ENCODE measurements at places on chromosomes 6 and 20.

GRCh38 chr6:3312604-3313231, 54.0 kb downstream of the PSMG4 start:
- DNase-seq = no peak

GRCh38 chr20:18541741-18542140, 25.5 kb upstream of the SMIM26 start:
- no peak for DNase-seq

- DNase-seq = no peak
These were observed 105.9 kb downstream of the CDKAL1 start for GRCh38 chr6:20640181-20640580.

DNA sequence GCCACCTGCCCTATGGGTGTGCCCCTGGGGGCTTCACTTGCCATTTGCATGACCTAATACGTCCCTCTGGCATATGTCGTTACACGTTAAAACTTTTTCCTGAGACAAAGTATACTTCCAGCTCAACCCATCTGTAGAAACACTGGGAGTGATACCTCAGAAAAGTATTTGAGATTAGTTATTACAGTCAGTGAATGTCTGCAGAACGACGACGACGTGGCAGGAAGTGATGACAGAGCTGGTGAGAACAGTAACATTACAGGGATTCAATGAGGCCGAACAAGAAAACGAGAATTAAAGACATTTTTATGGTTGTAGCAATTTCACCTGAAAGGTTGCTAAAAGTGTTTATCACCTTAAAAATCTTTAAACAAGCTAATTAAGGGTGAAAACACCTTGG, 40.2 kb downstream of the SASH1 start:
- DNase-seq = no peak

DNA sequence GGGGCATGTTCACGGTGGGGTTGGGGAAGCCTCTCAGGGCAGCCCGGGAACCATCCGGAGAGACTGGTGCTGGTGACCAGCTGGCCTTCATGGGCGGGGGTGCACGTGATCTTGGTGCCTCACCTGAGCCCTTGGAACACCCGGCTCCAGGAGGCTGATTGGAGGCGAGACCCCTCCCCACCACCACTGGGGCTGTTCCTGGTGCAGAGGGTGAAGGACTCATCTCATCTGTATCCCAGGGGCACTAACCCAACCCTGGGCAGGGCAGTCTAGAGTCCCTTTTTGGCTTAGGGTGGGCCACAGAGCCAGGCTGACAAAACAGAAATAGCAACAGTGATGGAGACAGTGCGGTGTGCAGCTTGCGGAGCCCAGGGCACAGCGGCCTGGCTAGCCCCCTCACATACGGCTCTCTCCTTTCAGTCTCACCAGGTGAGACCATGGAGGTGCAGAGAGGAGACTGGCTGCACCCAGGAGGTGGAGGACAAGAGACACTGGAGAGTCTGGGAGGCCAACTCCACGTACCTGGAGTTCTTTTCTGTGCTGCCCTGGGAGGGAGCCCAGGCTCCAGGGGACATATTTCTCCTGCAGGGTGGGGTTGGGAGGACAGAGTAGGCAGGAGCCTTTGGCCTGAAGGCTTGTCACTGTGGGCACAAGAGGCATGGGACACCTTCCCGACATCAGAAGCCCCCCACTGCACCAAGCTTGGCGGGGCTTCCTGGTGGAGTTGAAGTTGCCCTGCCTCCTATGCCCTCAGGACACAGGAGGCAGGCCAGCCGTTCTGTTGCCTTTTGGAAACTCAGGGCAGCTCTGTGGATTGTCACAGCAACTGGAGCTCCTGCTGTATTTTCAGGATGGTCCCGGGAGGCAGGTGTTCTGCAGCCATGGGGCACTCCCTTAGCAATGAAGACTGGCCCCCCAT, 106.0 kb downstream of the SYCP2 start:
- DNase-seq = no peak

GRCh38 chr20:62776692-62777527, 19.4 kb upstream of the MRGBP start:
- peak; percentile 80 for DNase-seq

GRCh38 chr6:36629784-36630183, 35.6 kb downstream of the SRSF3 start:
- no peak for DNase-seq

- peak; percentile 43 for DNase-seq
These were observed 21.8 kb upstream of the CCND3 start for GRCh38 chr6:41963371-41963770.

DNA sequence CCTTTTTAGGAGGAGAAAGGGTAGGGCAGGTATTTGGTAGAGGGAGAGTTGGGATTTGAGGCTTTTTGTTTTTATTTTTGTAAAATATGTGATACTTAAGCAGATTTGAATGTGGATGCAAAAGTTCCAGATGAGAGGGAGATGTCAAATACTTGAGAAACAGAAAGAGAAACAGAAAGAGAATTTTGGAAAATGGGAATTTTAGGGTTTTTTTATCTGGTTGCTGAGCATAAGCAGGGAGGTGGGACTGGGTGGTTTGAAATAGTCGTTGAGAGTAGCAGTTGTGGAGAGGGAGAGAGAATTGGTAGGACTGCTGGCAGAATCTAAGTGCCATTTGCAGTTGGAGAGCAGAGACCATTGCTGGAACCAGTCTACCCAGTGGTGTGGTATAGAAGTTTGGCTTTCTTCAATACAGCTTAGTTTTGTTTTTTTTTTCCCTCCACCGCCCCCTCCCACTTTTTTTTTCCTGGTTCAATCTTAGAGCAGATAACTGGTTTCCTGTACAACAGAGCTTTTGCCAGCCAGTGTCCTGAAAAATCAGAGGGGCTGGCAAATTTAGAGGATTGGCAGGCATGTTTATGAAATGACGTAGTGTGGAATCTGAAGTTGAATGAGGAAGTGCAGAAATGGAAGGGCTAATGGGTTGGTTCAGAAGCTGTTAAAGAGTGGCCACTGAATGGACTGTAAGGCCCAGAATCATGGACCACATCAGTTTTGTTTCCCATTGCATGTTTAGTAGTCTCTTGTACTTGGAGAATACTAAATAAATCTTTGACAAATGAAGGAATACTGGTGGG, 68.7 kb downstream of the ATRN start:
- DNase-seq = no peak

GRCh38 chr20:35004749-35005462, 49.2 kb downstream of the MYH7B start:
- DNase-seq = no peak

- DNase-seq = no peak
These were observed 12.0 kb downstream of the ITPR3 start for GRCh38 chr6:33633084-33633461.

- DNase-seq = no peak
These were observed 504.4 kb downstream of the TFAP2B start for GRCh38 chr6:51323056-51323455.

GRCh38 chr6:149608381-149608982, 40.0 kb downstream of the KATNA1 start:
- DNase-seq = no peak

GRCh38 chr6:75423386-75423785, 70.2 kb downstream of the FILIP1 start:
- no peak for DNase-seq

DNA sequence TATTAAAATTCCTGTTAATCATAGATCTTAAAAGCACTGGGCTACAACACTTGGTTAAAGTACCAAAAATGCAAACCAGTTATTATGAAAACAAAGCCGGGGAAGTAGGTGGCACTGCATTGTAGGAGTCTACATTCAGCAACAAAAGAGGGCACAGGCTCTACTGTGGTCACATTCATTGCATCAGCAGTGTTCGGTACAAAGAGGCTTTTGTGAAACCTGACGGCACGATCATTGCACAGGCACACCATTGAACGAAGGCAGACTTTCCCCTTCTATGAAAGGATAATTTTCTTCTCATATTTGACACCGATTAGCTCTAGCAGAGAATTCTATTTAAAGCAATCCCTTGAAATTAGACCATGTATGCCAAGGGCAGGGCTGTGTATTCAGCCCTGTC, 44.6 kb upstream of the AGPAT4 start:
- no peak for DNase-seq

- peak; percentile 13 for DNase-seq
These were observed 57.3 kb downstream of the BCKDHB start for GRCh38 chr6:80163754-80164187.

DNA sequence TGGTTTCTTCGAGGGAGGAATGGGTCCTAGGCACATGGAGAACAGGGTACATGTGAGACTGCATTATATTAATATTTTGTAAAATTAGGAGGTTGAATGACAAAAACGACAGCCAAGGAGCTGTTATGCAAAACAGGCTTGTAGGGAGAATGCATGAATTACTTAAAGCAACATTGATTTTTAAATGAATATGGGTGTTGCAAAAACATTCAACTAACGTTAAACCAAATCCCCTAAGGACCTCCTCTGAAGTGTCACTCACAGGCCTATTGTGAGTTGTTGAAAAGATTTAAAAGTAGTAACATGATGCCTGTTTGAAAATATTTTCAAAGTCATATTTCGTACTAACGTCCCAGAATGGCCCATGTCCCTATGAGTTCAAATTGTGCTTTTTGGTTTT, 21.9 kb downstream of the FBXL4 start:
- DNase-seq = no peak

- no peak for DNase-seq
These were observed 168.6 kb upstream of the GGTLC1 start for GRCh38 chr20:24157213-24157612.

- peak; percentile 29 for DNase-seq
These were observed 22.1 kb upstream of the EYA2 start for GRCh38 chr20:46872328-46873211.

DNA sequence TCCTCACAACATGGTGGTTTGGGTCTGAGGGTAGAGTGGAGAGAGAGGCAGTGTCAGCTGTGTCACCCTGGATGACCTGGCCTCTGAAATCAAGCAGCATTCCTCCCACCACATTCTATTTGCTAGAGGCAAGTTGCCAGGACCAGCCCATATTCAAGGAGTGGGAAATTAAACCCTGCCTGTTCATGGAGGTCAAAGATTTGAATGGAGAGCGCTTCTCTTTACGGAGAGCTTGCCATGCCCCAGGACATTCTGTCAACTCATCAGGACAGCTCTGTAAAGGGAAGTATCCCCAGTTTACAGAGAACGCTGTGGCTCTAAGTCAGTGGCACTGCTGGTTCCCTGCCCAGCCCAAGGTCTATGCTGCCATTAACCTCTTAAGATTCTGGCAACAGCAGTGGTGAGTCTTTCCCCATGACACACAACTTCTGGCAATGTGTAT, 90.0 kb upstream of the INSM1 start:
- DNase-seq = no peak

DNA sequence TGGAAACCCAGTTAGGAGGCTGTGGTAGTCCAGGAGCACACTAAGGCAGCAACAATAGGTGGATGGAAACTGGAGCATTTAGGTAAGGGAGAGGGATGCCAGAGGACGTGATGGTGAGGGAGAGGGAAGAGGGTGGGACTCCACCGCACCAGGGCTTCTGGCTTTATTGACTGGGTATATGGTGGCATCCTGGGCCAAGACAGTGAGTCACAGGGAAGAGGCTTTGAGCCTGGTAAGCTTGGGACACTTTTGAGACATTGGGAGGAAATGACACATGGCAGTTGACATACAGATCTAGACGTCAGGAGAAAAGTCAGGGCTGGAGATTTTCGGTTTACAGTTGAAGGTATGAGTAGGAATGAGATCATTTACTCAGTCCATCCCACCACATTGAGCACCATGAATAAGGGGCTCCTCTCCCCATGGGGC, 14.9 kb downstream of the NT5E start:
- DNase-seq = peak; percentile 69

GRCh38 chr6:57040011-57040410, 6.5 kb upstream of the KIAA1586 start:
- DNase-seq = peak; percentile 28

DNA sequence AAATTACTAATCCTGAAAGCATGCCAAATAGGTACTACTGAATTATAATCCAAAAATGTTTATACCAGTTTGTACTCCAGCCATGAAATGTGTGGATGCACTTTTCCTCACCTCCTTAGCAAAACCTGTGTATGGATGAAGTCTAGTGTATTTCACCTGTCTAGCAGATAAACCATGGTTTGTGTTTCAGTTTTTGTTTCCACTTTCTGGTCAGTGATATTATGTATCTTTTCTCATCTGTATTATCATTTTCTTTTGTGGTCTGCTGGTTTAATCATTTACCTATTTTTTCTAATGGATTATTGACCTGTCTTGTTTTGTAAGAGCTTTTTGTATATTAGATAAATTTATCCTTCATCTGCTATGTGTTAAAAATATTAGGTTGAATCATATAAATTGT, 41.0 kb upstream of the TMEM217 start:
- DNase-seq = no peak

All from activated CD4-positive, alpha-beta T cell treated with anti-CD3 and anti-CD28 coated beads for 36 hours (primary cell).